ENCODE measurements at places on chromosomes 5 and 9.

GRCh38 chr5:77015938-77016569 lies 14.2 kb upstream of the AGGF1 start:
- no peak for DNase-seq

DNA sequence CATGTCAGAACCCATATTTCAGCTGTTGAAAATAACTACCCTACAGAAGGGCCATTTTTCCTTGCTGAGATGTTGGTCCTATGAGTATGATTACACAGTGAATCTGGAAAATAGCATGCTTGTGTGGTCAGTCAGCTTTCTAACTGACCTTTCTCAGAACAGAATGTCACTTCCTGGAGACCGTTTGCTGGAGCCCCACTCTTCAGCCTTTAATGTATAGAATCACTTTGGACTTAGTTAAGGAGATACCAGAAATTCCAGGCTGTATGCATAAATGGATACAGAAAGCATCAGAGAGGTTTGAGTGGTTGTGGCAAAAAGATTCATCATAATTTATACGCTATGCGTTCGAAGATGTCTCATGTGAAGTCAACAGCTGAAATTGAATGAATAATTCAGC lies 488.1 kb downstream of the EBF1 start:
- no peak for DNase-seq

- DNase-seq: no peak
Observed at GRCh38 chr9:37197158-37198038, 77.0 kb downstream of the ZCCHC7 start.

DNA sequence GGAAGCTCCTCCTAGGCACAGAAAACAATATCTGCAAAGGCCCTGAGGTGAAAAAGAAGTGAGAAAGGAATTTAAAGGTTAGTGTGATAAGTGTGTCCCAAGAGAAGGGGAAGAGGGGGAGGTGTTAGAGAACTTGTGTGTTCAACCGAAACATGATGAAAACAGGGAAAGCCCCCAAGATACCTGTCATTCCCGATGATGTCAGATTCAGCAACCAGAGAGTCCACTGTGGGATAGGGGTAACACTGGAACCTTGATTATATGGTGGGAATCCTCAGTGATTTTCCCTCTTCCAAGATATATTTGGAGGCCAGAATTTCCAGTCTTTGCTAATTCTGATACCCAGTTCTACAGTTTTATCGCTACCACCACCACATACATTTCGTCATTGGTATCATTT lies 15.5 kb upstream of the BNC2 start:
- DNase-seq: no peak

GRCh38 chr9:97853056-97853843 lies at the start of gene FOXE1:
FOXE1 (plus strand) TSS chr9:97853226; CDS start chr9:97853915, 689 bp downstream.
- peak; percentile 72 for DNase-seq

DNA sequence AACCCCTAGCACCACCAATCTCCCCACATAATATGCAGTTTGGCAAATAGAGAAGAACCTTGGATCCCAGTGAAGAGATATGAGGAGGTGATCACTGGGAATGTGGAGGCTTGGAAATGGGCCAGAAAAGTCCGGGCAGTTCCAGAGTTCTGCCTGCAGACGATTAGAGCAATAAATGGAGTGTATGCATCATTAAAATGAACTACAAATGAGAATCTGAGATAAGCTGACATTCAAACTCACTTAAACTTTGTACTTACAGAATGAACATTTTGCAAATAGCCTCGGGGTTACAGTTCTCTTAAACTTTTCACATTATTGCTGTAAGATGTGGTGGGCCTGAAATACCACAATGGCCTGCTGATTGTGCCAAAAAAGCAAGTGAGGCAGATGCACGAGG lies 23.0 kb upstream of the LHFPL2 start:
- no peak for DNase-seq

DNA sequence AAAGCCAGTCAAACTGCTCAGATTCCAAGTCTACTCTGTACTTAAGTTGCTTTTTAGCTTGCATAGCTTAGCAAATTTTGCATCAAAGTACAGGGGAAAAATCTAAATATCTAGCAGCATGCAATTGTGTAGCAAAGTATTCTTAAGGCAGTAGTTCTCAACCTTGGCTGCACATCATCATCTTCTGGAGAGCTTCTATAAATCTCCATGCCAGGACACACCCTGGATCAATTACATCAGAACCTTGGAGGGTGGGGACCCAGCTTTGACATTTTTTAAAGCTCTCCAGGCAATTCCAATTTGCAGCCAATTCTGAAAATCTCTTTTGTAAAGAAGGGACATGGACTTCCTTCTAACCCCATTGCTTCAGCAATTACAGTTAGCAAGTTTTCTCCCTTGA lies 187.5 kb downstream of the SNCAIP start:
- DNase-seq: no peak

- no peak for DNase-seq
Observed at GRCh38 chr5:68754536-68754935, 339.3 kb upstream of the SLC30A5 start.

DNA sequence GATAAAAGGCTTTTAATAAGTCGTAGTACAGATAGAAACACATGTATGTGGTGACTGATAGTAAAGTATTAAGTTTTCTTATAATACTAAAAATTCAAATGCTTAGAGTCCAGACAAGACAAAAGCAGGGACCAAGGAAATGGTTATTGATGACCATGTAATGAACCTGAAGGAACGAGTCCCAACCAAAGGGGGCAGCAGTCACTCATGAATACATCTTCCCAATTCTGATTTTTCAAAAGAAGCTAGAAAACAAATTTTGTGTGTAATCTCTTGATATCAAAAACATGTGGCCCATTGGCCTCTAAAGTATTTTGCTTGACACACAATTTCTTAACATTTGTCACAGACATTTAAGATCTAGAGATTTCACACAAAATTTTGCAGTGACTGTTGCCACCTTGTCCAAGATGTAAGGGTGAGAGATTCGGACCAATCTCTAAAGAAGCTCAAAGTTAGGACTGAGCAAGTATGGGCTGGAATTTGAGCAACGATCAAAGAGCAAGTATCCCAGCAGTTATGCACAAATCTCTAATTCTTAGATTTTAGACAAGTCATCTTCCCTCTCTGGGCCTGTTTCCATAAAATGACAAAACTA lies 66.8 kb downstream of the ARL15 start:
- DNase-seq: no peak

- DNase-seq: no peak
Observed at GRCh38 chr9:114370251-114370967, 17.4 kb downstream of the AKNA start.

DNA sequence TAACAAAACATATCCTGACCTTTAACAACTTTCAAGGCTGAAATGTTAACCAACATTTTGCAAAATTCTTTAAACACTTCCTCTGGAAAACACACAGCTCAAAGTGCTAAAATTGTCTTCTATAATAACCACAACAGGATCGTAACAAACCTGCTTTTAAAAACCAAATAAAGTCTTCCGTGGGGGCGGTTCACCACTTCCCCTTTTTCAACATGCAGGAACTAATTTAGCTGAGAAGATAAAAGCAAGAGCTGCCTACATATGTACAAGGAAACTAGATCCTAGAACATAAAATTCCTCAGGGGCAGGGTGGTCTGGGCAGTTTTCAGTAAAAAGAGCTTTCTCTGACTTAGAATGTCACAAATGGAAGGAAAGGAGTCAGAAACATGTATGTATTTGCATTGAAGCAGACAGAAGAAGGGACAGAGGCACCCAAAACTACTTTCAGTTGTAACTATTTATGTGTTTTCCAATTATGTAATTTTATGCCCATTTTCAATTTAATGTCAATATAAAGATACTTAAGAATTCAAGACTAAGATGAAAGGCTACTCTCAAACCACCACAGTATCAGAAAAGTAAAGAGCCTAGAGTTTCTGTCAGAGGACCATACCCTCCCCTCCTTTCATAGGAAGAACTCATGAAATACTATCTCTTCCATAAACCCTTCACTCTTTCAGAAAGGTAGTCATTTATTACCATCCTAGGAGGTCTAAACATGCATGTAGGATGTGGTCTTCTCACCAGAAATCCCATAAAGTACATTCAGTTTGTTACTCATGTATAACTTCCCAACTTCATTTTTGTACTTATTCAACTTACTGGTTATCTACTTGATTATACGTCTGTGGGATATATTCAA lies 185.9 kb upstream of the RASA1 start:
- DNase-seq: no peak

DNA sequence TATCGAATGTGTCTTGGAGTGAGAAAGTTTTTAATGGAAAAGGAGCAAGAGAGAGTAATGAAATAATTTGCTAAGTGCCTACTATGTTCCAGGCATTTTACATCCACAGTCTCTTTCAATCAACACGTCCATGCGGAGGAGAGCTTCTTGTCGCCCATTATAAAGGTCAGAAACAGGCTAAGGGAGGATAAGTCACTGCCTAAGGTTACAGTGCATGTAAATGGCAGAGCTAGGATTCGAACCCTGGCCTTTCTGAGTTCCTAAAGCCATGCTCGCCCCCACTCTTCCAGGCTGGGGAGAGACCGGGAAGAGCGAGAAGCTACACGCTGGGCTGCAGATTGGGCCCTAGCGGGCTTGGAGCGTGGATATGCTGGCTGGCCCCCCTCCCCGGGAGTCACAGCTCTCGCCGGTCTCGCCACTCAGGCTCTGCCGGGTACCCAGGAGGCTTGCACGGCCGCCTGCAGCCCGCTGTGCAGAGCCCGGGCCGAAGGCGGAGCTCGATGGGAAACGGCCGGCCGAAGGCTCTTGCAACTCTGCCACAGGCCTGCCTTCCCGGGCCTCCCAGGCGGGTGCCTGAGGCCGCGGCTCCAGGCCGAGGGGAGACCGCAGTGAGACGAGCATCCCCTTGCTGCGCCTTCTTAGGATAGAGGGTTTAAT lies 775 bp upstream of the LHX2 start:
- DNase-seq: no peak

DNA sequence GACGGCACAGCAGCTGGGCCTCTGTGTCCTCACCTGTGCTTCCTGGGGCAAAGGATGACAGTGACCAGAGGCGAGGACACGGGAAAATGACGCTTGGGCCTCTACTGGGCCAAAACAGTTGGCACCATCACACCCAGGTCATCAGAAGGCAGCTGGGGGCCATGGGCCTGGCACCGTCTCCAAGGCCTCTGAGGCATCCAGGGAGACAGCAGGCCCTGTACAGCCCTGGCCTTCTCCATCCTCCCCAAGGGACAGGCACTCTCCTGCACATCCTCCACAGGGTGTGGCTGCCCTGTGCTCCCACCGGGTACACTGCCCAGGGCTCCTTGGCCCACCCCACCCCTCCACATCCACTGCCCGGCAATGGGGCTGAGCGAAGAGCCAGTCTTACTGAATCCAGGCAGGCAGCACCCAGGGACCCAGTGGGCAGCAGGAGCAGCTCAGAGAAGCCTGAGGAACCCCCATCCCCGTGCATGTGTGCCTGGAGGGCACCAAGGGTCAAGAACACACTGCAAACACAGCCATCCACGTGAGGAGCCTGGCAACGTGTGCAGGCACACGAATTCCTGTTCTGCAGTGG lies 4.0 kb downstream of the LPCAT1 start:
- DNase-seq: peak; percentile 53

- DNase-seq: no peak
Observed at GRCh38 chr9:81635521-81636254, 53.7 kb downstream of the TLE1 start.

DNA sequence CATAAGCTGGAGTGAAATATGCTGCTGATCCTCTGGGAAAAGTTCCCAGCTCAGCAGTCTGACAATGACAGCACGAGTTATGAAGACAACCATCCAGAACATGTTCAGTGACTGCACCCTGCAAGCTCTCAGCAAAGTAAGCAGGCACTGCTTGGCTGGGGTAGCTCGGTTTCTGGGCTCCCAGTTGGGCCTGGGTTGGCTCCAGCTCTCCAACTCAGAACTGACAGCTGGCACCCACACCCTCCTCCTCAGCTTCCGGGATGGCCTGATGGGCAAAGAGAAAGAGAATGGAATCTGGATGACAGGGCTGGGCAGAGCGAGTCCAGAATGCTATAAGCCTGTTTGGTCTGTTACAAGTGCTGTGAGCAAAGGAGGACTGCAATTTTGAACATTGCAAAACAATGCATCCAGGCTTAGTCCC lies 185.0 kb downstream of the CSNK1G3 start:
- DNase-seq: peak; percentile 91

- DNase-seq: no peak
Observed at GRCh38 chr5:170747851-170748250, 35.7 kb upstream of the GABRP start.

- no peak for DNase-seq
Observed at GRCh38 chr9:7858166-7858565, 58.6 kb upstream of the DMAC1 start.

GRCh38 chr5:37254581-37254980 lies 5.4 kb upstream of the CPLANE1 start:
- DNase-seq: no peak

DNA sequence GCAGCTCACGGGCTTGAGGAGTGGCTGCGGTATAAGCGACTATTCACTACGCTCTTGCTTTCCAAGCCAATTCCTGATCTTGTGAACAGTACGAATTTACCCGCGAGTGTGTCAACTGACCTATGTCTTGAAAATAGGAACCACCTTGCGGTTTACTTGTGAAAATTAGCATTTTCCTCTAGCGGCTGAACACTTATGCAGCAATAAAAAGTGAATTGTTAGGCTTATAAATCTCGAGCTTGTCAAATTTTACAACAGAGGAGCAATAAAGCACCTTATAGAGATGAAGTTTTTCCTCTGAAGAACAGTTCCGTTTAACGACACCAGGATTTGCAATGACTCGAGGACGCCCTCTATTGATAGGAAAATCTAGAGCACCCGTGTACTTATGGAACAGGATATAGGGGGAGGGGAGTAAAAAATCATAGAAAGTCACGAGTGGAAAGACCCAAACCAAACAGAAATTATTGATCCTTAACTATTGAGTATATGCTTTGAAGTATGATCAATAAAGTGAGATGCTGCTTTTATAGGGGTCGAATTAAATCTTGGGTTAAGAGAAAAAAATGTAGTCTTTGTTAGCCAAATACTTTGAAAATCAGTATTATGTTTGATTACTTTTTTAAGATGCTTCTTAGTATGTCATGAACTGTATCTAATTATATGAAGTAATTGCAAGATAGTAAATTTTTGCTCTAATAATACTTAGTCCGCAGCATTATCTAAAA lies 1.9 kb upstream of the RGMB start:
- no peak for DNase-seq

- DNase-seq: no peak
Observed at GRCh38 chr5:39218482-39219402, 621 bp downstream of the FYB1 start.

DNA sequence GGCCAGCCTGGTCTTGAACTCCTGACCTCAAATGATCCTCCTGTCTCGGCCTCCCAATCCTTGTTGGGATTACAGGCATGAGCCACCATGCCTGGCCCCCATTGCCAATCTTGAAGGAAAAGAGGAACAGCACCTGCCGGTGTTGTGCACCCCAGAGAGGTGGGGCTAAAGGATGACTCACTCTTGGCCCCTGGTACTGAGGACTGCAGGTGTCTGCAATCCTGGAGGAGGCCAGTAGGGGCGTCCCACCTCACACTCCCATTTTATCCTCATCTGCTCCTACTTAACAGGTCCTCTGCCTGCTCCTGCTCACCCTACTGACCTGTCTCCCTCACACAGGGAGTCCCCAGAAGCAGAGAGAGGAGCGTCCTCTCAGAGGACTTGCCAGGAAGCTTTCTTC lies 390.4 kb downstream of the ARHGEF28 start:
- no peak for DNase-seq

GRCh38 chr9:21711504-21711903 lies 90.9 kb upstream of the MTAP start:
- DNase-seq: no peak

- peak; percentile 80 for DNase-seq
Observed at GRCh38 chr5:173778152-173778782, 109.9 kb upstream of the CPEB4 start.

GRCh38 chr9:131885144-131885609 lies 145.3 kb upstream of the RAPGEF1 start:
- peak; percentile 63 for DNase-seq

- DNase-seq: no peak
Observed at GRCh38 chr9:132577119-132577518, 5.3 kb upstream of the BARHL1 start.

Data from cardiac septum (tissue), 1 donor.